ENCODE measurements at places on chromosomes 16 and 17.

DNA sequence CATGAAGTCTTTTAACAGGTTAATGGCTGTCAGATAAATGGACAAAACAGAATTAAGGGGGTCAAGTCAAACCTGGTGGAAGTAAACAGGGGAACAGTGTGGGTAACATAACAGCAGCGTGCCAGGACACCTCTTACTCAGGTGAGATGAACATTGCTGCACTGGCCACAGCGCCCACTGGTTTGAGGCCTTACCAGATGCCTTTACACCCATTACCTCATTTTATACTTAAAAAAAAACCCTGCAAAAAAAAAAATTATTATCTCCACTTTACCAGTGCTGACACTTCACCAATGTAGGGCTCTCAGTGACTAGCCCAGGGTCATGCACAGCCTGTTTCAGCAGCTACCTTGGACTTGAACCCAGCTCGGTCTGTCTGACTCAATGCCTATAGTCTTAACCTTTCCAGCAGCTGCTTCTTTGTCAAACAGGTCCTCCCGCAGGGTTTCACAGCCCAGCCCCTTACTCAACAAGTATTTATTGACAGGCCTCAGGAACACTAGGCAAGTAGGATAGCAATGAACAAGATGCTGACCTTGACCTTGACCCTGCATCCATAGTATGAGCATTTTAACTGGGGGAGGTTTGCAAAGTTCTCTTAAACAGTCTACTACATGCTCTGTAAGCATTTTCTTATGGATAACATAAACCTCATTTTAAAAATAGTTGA is 30.2 kb downstream of the CMTM3 start:
- no peak for DNase-seq

DNA sequence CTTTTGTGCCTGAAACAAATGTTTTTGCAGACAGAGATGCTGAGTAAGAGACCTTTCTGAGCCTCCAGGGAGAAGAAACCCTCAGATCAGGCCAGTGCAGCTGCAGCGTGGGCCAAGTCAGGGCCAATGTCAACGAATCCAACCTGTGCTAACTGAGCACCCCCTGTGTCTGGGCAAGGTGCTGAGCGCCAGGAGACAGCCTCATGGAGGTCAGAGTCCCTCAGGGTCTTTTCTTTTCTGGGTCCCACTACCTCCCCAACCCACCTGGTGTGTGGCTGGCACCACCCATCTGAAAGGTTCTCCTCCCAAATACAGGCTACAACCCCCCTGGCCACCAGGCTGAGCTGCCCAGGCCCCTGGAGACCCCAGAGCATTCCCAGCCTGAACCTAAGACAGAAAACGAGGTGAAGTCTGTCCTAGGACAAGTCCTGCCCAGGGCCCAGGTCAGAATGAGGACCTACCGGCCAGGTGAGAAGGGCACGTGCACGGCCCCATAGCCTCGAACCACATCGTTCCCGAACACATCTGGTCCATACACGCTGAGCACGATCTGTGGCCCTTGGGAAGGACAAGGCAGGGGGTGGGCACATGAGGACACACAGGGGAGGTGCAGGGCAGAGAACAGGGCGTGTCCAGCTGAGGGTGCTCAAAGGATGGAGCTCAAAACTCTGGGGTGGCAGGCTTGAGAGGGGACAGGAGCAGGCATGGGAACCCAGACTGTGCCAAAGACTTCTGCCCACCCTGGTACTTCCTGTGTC is 15.0 kb downstream of the B9D1 start:
- no peak for DNase-seq

GRCh38 chr16:81738783-81739496 is 40.2 kb upstream of the PLCG2 start:
- DNase-seq = no peak

GRCh38 chr17:80294653-80295052 is 34.0 kb downstream of the RNF213 start:
- no peak for DNase-seq

- no peak for DNase-seq
Observed at GRCh38 chr16:7688811-7689210, 356.2 kb downstream of the RBFOX1 start.

DNA sequence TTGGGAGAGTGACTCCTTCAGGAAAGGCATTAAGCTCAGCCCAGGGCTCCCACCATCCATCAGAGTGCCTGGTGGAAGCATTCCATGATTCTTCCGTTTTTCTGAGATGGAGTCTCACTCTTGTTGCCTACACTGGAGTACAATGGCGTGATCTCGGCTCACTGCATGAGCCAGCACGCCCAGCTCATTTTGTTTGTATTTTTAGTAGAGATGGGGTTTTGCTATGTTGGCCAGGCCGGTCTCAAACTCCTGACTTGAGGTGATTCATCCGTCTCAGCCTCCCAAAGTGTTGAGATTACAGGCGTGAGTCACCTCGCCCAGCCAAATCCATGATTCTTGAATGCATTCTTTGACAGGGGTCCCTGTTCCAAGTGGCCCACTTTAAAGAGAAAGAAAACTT is 23.1 kb downstream of the MIS12 start:
- no peak for DNase-seq

GRCh38 chr16:1178295-1178910 is 25.5 kb downstream of the CACNA1H start:
- DNase-seq = no peak

DNA sequence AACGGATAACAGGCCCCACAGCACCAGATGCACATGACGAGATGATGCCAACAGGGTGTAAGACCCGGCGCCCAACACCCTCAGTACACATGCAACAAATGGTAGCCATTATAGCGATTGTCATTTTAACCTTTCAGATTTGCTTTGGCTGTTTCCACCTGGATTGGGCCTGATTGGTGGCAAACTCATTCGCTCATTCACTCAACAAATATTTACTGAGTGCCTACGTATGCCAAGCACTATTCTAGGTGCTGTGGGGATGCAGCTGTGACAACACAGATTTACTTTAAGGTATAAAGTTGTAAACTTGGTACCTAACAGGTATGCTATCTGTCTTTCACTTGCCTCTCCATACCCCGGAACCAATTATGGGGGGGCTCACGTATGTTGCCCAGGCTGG is 66.8 kb downstream of the SRCIN1 start:
- peak; percentile 80 for DNase-seq

DNA sequence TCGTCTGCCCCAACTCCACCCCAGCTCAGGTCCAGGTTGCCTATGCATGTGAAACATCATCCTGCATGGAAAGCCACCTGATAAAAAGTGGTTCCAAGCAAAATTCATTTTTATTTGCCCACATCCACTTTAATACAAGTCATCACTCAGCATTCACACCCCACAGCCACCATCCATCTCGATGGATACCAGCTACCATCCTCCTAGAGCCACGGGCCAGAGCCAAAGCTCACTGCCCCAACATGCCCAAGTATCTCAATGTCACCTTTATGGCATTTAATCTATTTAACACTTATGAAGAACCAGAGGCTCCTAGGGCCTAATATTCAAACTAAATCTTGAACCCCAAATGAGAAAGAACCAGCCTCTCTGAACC is 70.5 kb downstream of the COPRS start:
- no peak for DNase-seq

GRCh38 chr17:41610965-41611640 is 1.5 kb downstream of the KRT16 start:
- DNase-seq = no peak

DNA sequence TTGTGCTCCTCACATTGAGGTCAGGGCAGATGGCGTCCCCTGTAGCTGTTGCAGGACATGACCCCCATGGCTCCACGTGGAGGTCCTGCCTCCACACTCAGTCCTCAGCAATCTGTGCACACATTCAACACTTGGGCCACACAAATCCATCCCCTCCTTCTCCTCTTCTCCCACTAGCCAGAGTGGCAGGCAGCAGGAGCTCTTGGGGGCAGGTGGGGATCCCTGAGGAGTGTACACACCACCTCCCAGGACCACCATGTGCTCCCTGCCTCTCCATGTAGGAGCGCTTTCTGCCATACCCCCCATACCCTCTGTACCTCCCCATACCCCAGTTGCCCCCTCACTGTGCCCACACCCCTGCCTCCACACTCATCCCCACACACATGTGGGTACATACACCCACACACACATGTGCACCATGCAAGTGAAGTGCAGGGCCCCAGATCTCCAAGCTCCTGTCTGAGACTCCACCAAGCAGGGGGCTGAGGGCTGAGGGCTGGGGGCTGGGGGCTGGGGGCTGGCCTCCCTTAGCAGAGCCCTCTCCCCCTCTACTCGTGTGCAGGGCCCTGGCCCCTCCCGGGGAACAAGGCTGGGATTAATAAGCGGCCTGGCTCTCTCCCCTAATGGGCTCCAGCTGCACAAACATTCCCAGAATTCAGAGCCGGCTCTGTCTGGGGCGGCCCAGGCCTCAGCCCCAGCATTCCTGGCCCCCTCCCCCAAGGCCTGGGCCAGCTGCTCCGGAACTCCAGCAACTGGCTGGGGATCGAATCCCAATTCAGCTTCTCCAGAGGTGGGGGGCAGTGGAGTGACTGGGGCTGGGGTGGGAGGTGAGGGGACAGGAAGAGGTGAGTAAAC is 48.2 kb upstream of the MEIOC start:
- peak; percentile 93 for DNase-seq

- DNase-seq = no peak
Observed at GRCh38 chr17:48198950-48199541, 91.5 kb downstream of the SNX11 start.

GRCh38 chr17:69235338-69236058 is 6.9 kb upstream of the ABCA10 start:
- DNase-seq = peak; percentile 38

DNA sequence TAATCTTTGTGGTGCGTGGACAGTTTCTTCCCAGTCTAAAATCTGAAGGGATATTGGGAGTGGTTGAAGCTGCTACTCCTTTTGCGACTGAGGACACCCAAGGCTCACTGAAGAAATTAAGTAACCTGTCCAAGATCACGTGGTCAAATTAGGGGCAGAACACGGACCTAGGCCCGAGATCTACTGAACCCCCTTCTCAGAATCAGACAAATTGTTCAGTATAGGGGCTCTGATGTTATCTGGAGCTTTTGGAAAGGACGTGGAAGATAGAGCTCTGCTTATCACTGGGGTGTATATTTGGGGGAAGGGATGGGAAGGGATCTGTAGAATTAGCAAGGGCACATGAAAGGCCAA is 857 bp downstream of the TANGO6 start:
- DNase-seq = no peak

DNA sequence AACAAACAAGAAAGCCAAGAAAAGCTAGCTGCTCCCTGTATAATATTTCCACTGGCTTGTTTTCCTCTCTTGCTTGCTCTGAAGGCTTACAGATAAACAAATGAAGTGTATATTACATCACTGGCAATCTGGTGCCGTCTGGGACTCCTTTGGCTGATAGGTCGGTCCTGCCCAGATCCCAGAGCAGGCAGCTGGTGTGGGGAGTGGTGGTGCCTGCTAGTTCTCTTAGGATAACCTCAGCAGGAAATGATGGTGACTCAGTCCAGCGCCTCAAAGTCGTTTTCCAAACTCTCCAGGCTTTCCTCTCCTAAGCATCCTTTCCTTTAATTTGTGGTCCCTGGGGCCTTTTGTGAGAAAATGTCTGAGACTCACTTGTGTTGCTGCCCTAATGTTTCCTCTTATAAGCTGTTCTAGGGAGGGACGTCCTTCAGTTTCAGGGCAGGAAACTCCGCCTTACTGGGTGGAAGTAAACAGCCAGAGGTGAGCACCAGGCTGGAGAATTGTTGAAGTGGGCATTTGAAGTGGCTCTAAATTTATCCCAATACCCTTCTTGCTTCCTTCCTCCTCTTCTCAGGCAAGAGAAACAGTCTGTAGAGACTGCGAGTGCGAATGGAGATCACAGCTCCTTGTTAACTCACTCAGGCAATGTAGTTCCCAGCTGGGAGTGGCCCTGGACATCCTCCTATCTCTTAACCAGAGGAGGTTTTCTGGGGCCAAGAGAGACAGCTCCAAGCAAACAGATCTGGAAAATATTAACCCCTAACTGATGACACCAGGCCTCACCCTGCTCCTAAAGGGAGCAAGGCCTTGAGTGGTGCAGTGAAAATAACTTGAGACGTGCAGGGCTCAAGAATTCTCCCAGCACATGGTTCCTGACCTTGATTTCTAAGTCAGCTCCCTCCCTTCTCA is 34.9 kb downstream of the CD300LF start:
- no peak for DNase-seq

DNA sequence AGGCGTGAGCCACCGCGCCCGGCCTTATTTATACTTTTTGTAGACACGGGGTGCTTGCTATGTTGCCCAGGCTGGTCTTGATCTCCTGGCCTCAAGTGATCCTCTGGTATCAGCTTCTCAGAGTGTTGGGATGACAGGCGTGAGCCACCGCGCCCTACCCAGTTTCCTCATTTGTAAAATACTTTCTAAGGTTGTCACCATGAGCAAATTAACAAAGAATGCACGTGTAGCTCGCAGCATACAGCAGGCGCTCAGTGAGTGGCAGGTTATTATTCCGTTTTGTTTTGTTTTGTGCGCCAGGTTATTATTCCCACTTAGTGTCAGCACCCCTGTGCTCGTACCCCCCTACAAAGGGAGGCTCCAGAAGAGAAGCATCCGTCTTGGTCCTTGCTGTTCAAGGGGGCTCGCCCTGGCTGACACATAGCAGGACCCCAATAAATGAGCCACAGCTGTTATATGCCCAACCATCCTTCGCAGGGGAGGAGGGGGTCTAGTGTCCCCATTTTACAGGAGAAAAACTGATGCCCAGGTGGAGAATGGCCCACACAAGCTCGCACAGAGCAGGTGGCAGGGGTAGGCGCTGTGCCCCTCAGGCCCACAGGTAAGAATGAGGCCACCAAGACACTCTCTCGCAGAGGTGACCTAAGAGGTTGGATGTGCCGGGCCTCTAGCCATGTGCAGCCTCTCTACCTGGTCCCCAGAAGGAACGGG is 686 bp upstream of the MIEF2 start:
- no peak for DNase-seq

DNA sequence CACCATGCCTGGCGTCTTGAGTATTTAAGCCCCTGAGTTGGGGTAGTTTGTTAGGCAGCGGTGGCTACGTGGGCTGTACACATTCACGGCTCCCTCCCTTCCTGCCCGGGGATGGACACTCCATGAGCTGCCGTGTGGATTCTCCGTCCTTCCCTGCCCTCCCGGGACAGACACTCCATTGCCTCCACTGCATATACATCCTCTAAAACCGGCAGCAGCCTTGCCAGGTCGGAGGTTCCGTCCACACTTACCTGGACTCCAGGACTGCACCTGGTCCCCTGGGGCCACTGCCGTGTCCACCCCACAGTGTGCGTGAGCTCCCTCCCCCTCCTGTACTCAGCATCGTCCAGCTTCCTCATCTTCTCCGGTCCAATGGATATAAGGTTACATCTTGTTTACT is 3.5 kb upstream of the SPATA2L start:
- DNase-seq = no peak

DNA sequence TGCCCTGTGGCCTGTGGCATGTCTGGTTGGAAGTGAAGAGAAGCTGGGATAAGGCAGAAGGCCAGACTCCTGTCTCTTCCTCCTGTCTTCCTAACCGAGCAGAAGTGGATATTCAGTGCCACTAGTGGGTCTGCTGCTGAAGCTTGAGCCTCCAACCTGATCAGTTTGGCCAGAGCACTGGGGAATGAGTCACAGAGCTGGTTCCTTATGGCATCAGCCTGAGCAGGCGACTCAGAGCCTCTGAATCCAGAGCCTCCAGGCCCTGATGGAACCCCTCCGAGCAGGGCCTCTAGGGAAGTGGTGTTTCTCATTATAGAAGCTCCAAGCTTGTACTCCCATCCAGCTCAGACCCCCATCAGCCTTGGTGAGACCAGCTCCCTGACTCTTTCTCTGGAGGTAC is 2.0 kb downstream of the WSCD1 start:
- no peak for DNase-seq

Data from NCI-H1092 (cell line).